H7 (cell line): ENCODE measurements at places on chromosomes 7 and 10.

DNA sequence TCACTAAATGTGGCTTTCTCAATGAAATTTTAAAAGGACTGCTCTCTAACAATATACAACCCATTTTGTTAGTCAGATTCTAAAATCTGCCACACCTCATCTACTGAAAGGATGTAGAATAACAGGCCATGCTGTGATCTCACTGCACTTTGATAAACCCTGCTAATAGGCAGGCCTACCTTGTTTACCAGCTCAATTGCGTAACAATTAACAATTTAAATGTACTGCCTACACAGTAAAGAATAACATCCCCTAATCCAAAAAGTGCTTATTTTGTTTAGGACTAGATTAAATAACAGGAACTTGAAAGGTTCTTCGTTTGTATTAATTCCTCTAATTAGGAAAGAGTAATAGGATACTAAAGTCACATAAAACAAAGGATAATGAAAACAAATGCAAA is 4.5 kb downstream of the SRI start:
- no peak for DNase-seq

DNA sequence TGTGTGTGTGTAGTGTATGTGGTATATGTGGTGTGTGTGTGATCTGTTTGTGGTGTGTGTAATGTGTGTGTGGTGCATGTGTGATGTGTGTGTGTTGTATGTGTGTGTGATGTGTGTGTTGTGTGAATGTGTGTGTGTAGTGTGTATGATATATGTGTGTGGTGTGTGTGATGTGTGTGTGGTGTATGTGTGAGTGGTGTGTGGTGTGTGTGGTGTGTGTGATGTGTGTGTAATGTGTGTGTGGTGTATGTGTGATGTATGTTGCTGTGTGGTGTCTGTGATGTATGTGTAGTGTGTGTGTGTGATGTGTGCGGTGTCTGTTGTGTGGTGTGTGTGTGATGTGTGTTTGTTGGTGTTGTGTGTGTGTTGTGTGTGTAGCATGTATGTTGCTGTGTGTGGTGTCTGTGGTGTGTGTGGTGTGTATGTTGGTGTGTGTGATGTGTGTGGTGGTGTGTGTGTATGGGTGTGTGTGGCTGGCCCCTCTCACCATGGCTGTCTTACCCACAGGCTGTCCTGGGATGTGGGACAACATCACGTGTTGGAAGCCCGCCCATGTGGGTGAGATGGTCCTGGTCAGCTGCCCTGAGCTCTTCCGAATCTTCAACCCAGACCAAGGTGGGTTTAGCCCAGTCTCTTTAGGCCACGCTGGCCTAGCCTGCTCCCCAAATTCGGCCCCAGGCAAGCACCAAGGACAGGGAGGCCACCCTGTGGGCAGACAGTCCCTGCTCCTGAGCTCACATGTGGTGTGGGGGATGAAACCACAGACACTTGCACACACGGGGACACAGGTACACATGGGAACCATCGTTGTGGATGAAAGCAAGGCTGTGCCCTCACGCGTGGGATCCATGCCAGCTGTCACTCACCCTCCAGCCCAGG is 25.6 kb downstream of the ADCYAP1R1 start:
- DNase-seq = no peak

DNA sequence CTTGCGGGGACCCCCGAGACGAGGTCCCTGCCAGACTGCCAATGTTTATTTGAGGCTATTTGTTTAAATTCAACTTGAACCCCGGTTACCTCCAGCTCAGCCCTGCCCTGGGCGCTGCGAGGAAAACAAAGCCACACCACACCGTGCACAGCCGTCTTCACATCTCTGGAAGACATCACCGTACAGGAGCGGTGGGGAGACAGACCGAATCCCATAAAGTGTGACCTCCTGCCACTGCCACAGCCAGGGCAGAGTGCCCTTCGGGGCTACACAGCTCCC is 40.0 kb downstream of the PRKAG2 start:
- no peak for DNase-seq

- peak; percentile 87 for DNase-seq
Measured at GRCh38 chr7:94907026-94907810, at the start of gene PPP1R9A. TSS of gene PPP1R9A (plus strand) at chr7:94907594. CDS start at chr7:94910114, 2,520 bp downstream.

DNA sequence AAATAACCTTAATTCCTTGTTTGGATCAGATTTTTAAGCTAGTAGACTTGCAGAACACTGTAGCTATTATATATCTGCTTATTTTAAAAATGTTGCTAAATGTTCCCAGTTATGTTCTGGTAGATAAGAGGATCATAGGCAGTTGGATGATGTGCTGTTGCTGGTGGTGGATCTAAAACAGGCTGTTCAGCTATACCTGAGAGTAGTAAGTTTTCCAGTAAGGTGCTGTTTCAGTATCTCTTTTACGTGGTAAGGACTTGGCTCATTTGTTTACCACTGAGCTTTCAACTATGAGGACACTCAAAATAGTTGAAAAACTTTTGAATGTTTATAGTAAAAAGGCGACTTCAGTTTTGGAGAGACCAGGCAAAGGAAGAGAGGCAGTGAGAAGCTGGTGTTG is 180.9 kb downstream of the CDK14 start:
- DNase-seq = no peak

DNA sequence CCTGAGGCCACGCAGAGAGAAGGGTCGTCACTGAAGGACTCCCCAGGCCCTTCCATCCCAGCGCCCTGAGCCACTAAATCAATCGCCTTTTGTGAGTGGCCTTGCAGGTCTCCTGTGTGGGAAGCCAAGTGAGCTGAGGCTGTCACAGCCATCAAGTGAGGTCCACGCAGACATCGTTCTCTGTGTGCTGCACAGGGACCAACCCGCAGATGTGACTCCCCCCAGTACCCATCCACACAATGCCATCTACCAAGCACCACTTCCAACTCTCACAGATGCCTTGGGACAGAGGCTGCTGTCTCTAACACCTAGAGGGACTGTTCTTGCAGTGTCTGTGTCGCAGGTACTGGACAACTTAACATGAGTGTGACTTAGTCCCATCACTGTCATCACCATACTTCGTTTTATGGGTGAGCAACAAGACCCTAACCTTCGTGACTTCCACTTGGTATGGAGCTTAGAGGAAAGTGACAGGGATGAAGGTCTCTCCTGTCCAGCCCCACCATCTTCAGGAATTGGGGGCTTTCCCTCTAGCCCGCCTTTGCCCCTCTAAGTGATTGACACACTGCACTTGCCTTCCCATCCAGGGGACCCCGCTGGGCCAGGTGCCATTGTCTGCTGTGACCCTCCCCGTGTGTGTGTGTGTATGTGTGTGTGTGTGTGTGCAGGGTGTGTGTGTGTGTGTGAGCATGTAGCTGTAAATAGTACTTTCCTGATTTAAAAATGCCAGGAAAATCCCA is 51.4 kb upstream of the TMEM72 start:
- DNase-seq = peak; percentile 5
